Skin of body (tissue), 3 donors: ENCODE measurements at places on chromosomes 5 and 9. TPM values are rescaled to one million over a fixed set of nuclear protein-coding genes. Genes with fewer than 3 reads are reported as not detected.

- no peak for DNase-seq
Measured at GRCh38 chr9:3936520-3937235, 363.2 kb downstream of the GLIS3 start.

GRCh38 chr5:129440424-129440823, 19.7 kb upstream of the ADAMTS19 start:
- DNase-seq = no peak

GRCh38 chr9:138067613-138068367, 190.2 kb downstream of the CACNA1B start:
- no peak for DNase-seq

- DNase-seq = peak; percentile 30
Measured at GRCh38 chr5:53884417-53884816, 324.0 kb downstream of the NDUFS4 start.

DNA sequence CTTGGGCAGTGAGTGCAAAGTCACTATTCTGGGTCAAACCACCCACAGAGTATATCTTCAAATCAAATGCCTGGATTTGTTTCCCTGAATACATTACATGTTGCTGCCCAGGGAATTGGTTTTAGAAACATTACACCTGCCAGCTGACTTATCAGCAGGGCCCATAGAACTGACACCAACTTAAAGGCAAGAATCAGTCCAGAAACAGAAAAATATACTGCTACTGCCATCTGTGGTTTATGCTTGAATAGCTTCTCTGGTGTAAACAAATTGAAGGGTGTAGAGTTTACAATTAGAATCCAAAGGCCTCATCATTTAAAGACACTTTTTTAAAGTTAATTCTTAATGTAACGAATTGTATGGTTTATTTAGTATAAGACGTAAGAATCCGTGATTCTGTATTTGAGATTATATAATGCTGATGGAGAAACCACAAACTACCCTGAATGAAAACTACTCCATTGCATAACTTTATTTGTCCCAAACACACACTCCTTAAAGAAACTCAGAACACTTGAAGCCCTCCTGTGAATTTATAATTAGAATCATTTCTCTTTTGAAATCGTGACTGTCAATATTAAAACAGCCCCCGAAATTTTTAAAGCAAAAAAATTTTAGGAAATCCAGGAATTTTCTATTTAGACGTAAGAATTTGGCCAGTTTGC, 6.2 kb downstream of the NR6A1 start:
- DNase-seq = no peak

DNA sequence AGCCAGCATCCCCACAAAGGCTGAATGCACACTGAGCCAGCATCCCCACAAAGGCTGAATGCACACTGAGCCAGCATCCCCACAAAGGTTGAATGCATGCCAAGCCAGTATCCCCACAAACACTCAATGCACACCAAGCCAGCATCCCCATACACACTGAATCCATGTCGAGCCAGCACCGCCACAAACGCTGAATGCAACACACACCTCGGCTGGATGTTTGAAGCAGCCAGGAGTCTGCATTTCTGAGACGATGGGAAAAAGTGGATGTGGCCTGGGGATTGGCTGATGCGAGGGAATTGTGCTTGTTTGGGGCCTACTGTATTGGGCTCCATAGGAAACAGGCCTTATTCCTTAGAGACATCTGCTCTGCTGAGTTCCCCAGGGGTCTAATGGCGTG, 30.9 kb upstream of the CEP72 start:
- no peak for DNase-seq

- DNase-seq = no peak
Measured at GRCh38 chr5:149679876-149680809, 50.0 kb upstream of the PPARGC1B start.

DNA sequence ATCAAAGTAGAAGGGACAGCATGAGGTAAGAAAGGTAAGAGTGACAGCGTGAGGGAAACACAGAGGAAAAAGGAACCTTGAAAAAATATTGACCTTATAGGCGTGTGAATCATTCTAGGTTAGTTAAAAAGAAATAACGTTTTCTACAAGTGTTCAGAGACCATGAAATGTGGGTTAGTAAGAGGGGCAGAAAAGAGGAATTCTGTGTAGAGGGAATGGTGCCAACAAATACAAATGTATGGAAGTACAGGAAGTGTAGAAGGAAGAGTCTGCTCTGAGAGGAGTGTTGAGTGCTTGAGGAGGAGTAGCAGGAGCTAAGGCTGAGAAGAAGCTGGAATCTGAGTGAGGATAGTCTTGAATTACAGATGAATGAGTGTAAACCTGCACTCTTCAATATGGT, 418.6 kb upstream of the RIOK2 start:
- DNase-seq = no peak

DNA sequence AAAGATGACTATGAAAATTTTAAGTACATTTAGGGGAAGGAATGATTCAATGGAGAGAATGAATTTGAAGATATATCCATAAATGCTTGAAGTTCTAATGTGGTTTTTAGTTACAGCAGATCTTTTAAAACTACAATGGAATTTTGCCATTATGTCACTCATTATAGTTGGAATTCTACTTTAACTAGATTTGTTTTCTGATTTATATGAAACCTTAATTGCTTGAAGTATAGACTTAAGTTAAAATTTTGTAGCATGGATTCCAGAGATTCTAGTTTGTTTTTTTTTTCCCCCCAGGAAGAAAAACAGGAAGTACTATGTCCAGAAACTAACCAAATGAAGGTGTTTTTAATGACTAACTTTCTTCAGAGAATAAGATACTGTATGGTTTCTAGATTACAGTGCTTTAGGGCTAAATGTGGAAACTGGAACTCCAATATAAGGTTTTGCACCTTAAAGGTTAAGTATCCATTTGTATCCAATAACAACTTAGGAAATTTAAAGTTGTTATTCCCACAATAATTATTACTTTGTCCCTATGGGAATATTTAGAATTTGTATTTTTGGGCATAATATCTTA, 70.3 kb downstream of the ZSWIM6 start:
- DNase-seq = no peak

GRCh38 chr9:26727471-26727870, 165.1 kb downstream of the CAAP1 start:
- DNase-seq = no peak

DNA sequence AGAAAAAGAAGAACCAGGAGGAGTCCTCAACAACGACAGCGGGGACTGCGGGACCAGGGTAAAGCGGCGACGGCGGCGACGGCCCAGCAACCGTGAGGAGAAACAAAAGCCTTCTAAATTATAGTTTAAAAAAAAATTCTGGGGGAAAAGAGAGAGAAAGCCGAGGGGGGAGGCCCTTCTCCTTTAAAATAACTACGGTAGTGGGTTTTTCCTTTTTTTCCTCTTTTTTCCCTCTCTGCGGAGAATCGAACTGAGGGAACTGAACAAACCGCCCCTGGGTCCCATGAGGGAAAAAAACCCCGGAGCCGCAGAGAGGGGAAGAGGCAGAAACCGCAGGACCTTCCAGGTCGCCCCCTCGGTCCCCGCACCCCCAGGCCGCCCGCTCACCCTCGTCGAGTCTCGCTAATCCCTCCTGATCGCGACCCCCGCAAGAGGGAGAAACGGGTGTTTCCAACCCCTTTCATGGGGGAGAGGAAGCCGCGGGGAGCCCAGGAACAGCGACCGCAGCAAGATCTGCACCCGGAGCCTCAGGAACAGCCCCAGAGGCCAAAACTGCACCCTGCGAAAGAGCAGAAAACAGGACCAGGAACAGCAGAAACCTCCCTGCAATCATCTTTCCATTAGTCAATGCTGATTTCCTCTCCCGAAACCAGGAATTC, 453 bp downstream of the CPEB4 start:
- DNase-seq = no peak

- peak; percentile 29 for DNase-seq
Measured at GRCh38 chr5:101977729-101978345, 318.2 kb downstream of the SLCO4C1 start.

- no peak for DNase-seq
Measured at GRCh38 chr9:10371824-10372223, 241.0 kb downstream of the PTPRD start.

DNA sequence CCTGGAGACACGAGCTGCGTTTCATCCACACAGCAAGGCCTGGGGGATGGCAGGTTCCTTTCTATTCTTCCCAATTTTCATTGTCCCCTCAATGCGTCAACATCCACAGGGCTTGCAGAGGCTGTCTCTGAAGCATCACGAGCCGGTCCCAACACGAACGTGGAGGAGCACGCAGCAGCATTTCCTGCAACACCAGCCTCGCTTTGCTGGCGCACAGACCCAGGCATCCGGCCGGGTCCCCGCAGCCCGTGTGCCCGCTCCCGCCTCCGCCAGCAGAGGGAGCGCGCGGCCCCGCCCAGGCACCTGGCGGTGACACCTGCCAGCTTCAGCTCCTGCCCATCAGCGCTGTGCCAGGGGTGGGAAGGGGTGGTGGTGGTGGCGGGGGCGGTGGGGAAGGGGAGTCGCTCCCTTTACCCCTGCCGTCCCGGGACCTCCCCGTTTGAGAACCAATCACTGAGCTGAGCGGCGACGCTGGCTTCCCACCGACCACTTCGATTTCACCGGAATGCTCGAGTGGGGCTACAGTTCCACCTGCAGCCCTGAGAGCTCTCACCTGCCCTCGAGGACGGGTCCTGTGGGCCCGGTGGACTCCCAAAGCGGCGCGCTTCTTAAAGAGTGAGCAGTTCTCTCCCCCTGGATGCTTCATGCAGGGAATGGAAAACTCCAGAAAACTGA, 464.5 kb downstream of the ICE1 start:
- DNase-seq = no peak

GRCh38 chr9:87127978-87128614, 180.8 kb upstream of the GAS1 start:
- DNase-seq = no peak

DNA sequence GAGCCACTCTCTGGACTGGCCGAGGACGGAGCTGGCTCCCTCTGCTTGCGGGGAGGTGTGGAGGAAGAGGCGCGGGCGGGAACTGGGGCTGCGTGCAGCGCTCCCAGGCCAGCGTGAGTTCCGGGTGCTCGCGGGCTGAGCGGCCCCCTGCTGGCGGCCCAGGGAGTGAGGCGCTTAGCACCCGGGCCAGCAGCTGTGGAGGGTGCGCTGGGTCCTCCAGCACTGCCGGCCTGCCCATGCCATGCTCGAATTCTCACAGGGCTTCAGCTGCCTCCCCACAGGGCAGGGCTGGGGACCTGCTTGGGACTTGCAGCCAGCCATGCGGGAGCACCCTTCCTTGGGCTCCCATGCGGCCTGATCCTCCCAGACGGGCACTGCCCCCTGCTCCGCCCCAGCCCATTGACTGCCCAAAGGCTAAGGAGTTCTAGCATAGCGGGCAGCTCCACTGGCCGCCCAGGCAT, 416.9 kb downstream of the MRPS30 start:
- no peak for DNase-seq

DNA sequence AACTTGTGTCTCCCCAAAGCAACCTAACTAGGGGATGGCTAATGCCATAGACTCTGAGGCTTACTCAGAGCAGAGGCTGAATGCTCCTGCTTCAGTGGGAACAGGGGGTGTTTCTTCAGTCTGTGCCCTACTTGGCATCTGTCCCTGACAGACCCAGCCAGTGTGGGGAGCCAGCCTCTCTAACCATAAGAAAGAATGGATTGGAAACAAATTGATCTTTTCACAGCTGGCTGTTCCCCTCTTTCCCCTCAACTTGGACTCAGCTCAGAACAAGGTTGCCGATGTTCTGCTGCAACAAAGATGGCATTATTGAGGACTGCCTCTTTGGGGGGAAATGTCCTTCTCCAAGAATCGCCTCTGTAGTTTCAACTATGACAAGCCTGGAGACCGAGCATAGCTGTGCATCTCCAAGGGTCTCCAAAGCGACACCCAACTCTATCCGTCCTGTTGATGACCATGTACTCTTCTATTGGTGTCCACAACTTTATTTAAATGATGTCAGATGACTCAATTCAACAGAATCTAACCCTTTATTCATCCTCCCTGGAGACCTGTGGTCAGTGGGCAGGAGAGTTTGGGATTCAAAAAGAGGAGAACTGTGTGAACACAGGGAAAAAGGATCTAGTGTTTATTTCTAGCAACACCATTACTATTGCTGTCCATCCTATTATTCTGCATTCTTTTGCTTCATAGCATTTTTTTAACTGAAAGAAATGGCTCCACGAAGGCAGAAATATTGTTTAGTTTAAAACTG, 24.7 kb upstream of the TNC start:
- DNase-seq = no peak

GRCh38 chr5:134609232-134609851, 23.3 kb downstream of the SAR1B start:
- no peak for DNase-seq

The HMCN2 gene
- 20.7 TPM for total RNA-seq

The CER1 gene
- 0.30 TPM for total RNA-seq

The GARIN3 gene
- total RNA-seq = not detected

The GPR151 gene
- total RNA-seq = not detected

The KCNMB1 gene
- 0.20 TPM for total RNA-seq

The ESM1 gene
- total RNA-seq = 4.6 TPM

The SHOC1 gene
- total RNA-seq = 0.79 TPM

The RANBP17 gene
- 28.8 TPM for total RNA-seq

The SLC6A3 gene
- total RNA-seq = not detected

The SPINK1 gene
- not detected for total RNA-seq
